ENCODE measurements at places on chromosomes 4 and X.
A peak's percentile ranks its signal among the peaks of the same experiment; 100 is the strongest.

DNA sequence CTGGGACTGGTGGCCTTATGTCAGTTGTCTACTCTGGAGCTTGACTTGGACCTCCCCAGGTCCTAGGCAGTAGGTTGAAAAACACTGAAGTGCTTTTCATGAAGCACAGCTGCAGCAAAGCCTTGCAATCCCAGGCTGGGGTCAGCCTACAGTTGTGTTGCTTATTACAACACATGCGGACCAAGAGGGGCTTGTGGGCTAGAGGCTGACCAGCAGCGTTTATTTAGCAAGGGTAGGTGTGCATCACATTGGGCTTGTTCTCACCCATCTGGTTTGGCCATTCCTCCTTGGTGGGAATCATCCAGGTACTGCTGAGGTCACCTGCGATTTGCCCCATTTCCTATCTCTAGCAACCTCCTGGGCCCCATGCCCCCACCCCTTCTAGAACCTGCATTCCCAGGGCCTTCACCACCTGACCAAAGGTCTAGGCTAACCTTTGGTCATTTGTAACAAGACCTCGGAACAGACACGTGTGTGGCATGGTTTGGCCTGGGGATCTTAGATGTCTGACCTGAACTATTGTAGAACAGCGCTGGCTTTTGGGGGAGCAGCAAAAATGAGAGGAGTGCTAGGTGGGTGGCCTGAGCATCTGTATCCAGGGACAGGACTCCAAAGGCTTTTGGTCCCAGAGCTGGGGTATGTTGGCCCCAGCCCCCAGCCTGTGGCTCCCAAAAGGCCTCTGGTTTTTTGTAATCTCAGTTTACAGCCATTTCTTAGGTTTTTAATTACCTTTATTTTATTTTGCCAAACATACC, 3.0 kb downstream of the RPL10 start:
- DNase-seq: no peak

GRCh38 chrX:53186351-53186750, 38.7 kb downstream of the KDM5C start:
- DNase-seq: no peak

GRCh38 chrX:17007134-17007768, 60.8 kb downstream of the REPS2 start:
- DNase-seq: no peak

GRCh38 chr4:4866866-4867374, 7.5 kb downstream of the MSX1 start:
- no peak for DNase-seq

- peak; percentile 82 for DNase-seq
Measured at GRCh38 chrX:49230500-49231232, 2.5 kb downstream of the CACNA1F start.

- peak; percentile 62 for DNase-seq
Measured at GRCh38 chr4:1172971-1173757, 781 bp upstream of the SPON2 start.

DNA sequence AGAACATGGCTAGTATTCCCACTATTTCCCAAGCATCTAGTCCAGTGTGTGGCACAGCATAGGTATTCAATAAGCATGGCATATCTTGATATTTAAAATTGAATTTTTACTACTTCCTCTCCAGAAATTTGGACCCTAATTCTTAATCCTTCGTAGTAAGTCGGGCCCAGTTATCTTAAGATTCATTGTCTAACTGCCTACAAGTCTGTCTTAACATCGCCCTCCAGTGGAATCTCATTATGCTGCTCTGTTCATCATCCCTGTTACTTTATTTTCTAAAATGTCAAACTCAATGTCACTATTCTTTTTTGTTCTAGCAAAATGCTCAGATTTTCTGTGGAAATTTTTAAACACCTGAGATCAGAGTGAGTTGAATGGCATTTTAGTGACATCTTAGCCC, 606.2 kb downstream of the KLHL13 start:
- DNase-seq: no peak

GRCh38 chr4:17618926-17619325, 4.5 kb downstream of the MED28 start:
- DNase-seq: no peak

- DNase-seq: no peak
Measured at GRCh38 chr4:118981839-118982381, 93.3 kb downstream of the SYNPO2 start.

GRCh38 chr4:69078852-69079251, 17.4 kb upstream of the UGT2B7 start:
- DNase-seq: no peak

DNA sequence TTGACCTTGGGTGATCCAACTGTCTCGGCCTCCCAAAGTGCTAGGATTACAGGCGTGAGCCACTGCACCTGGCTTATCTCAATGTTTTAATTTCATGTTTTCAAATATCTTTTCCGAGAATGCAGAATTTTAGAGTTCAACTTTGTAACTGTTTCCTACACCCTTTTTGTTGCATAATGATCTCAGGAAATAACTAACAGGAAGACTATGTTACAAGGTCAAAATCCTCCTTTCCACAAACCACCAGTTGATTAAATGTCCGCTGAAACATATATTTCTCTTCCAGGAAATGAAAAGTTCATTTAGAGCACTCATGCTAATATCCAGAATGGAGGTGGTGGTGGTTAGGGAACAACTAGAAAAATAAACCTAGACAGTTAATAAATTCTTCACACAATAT, 377.8 kb downstream of the PPP4R3C start:
- no peak for DNase-seq

DNA sequence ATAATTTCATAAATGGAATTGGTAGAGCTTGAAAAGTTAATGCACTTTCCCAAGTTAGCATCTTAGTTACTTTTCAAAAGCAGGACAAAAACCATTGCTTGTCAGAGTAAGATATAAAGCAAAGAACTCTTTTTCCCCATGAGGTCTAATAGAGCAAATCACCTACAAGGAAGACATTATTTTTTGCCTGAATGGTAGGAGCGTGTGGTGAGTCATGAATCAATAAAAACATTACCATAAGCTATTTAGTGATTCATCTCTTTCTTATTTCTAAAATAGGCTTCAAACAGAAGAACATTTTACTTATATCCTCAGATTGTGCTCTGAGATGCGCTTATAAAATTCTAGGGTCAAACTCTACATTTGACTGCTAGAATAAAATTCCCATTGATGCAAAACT, 109.4 kb upstream of the GPRIN3 start:
- DNase-seq: no peak

- no peak for DNase-seq
Measured at GRCh38 chrX:124421898-124422655, 75.7 kb downstream of the SH2D1A start.

DNA sequence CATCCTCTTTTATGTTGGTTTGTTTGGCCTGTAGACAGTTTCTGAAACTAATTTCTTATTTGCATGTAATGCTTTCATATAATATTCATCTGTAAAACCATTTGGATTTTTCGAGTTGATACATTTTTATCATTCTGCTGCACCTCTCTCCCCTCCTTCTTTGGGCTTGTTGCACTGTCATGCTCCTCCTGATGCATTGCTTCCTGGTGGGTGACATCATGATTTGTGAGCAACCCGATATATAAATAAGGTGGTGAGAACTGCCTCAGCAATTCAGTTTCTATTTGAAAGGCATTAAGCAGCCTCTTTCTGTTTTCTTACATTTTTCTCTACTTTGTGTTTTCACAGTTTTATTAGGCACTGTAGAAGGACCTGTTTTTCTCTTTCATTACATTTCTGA, 515.7 kb downstream of the RPA4 start:
- DNase-seq: no peak

GRCh38 chrX:47481160-47481559, 1.9 kb downstream of the ZNF41 start:
- no peak for DNase-seq

GRCh38 chr4:25904748-25905082, 9.3 kb upstream of the SMIM20 start:
- no peak for DNase-seq

GRCh38 chrX:77446029-77446585, 1.1 kb upstream of the FGF16 start:
- DNase-seq: peak; percentile 39

DNA sequence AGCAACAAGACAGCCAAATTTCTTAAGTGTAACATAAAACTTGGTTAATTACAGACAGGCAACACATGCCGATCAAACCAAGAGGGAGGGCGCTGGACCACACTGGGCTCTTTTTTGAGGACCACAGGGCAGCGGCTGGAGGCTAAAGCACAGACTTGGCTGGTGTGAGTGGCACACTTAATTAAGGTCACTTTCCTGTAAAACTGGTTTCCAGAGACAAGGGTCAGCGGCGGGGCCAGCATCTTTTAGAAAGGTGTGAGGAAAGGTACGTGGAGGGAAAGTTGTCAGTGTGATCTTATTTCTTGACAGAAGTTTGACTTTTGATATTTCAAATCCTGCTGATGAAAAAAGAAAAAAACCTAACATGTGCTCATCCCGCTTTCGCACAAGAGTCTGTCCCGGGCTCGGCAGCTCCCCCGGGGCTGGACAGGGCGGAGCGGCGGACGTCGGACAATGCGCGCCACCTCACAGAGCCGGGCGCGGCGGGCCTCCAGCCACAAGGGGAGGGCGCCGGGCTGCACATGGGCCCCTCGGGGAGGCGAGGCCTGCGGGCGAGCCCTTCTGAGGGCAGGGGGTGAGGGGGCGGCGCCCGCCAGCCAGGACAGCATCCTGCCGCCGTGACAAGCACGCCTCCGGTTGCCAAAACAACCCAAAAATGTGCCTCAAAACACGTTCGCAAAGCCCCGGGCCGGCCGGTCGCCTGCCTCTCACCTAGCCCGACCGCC, 660 bp upstream of the HSPA4L start:
- peak; percentile 76 for DNase-seq

DNA sequence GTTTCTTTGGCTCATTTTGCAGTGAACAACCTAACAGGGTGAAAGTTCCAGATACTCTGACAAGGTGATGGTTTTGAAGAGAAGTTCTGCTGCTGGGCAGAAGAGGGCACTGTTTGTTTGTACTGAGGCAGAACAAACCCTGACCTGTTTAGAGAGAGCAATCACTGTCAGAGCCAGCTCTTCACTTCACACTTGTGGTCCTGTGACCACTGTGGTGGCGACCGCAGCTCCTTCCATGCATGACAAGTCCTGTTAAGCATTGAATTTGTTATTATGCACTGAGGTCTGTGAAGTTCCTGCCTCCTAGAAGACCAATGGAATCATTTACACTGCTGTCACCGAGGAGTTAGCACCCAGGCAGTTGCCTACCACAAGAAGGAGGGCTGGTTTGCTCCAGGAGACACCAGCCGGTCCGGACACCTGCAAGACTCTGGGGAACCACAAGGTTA, 86.6 kb downstream of the ZNF330 start:
- peak; percentile 49 for DNase-seq

DNA sequence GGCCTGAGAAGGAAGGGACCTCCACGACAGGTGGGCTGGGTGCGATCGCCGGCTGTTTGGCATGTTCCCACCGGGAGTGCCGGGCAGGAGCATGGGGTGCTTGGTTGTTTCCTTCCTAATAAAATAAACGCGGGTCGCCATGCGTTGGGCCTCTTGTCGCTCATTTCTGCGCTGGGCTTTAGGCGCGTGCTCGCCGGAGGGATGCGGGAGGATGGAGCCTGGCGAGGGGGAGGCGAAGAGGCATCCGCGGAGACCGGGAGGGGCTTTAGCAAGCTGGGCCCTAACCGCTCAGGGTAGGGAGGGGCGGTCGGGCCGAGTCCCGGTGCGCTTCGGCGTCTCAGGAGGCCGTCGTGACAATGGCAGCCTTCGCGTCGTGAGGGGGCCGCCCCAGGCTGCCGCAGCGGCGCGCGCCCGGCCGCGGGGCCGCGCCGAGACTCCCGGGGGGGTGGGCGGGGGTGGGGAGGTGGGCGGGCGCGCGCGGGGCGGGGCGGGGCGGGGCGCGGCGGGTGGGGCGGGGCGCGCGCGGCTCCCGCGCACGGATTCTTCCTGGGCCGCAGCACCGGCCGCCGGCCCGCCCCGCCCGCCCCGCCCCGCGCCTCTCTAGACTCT, 476 bp upstream of the GDI1 start:
- no peak for DNase-seq

- DNase-seq: no peak
Measured at GRCh38 chr4:92809381-92809780, 505.6 kb downstream of the GRID2 start.

GRCh38 chrX:31483336-31483735, 411.5 kb upstream of the FTHL17 start:
- DNase-seq: no peak

- DNase-seq: no peak
Measured at GRCh38 chr4:105569866-105570236, 17.4 kb downstream of the ARHGEF38 start.

DNA sequence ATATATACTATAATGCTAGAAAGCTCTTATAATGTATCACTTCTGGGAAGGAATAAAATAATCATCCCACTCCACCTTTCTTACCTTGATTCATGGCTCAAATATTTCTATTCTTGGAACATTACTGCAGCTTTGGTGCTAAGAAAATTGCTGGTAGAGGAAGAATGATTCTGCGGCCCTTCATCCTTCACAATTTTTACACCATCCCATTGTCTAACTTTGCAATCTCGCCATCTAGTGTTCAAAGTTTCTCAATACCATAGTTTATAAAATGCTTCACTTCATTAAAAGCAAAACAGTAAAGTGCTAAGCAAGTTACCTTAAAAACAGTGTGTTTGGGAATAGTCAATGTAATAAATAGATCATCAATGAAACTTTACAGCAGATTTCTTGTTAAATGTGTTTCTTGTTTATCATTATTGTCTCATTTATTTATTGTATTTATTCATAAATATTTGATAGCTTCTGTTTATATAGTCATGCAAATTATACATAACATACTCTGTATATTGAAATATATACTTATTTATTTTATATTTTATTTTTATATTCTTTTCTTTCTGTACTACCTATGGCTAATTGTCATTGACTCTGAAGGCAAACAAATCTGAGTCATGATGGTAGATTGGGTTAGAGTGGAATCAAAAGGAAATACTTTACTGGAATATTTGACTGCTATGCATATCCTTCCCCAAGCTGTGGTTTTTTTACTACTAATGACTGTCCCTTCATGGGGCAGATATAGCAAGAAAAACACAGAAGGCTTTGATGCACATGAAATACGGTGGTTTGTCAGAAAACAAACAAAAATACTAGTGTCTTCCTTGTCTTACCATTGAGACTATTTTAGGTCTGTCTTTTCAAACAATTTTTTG, 390.7 kb downstream of the MAPK10 start:
- no peak for DNase-seq

DNA sequence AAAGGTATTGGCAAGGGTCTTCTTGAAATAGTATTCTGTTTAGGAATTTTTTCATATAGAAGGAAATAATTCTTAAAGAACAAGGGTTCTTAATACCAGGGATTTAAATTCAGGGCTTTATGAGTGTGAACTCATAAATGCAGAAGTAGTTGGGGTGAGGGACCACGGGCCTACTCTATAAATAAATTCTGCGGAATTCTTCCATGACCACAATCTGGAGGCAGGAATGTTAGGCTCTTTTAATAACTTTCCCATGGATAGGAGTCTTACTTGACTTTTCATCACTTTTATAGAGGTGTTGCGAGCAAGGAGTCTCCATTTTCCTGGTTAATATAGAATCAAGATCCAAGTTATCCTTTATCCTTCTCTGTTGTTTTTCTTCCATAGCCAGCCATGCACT, 76.7 kb upstream of the SLC4A4 start:
- DNase-seq: no peak

DNA sequence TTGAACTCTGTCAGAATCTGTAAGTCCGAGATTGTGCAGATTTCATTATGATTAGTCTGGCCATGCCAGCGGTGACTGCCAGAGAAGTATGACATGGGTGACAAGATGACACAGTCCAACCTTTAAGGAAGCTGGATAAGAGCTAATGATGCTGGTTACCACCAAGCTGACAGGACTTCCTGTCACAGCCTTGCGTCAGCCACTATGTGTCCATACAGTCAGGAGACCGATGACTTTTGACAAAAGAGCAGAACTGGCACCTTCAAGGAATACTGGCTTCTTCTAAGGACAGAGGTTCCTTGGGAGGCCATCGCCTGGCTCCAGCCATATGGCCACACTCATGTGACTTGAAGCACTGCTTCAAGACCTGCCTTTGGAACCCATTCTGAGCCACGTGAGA, 67.2 kb upstream of the TFDP3 start:
- no peak for DNase-seq
